ENCODE measurements at places on chromosomes 3 and 15.
A peak's percentile ranks its signal among the peaks of the same experiment; 100 is the strongest.

GRCh38 chr3:50028346-50028745 is 60.4 kb upstream of the RBM5 start:
- no peak for DNase-seq

DNA sequence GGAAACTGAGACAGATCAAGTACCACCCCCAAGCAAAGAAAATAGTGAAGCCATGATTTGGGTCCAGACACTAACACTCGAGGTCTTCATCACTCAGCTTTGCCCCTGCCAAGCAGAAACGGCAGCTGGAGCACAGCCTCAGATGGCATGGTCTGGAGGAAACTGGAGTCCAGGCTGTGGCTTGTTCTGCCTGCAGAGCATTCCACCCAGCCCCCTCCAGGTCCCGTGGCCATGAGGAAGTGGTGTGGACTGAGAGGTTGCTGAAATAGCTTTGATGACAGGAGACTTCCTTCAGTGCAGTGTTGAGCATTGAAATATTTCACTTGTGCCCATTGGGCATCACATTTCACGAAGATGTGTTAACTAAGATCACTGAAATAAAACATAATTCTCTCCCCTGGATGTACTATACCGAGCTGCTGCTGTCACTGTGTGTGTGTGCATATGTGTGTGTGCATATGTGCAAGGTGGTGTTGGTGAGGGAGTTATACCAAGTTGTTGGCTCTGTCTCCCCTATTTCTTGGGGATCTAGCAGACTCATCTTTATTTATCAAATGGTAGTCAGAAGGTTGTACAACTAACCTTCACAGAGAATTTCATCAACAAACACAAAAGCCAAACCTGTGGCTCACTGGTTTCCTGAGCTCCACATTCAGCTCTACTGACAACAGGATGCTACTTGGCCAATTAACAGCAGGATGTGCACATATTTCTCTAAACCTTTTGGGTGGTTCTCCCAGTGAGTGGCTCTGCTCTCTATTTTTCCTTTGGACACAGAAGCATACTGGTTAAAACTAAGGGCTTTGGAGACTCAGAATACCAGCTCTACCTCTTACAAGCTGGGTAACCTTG is 660.1 kb upstream of the CFAP20DC start:
- no peak for DNase-seq

- DNase-seq: peak; percentile 46
Measured at GRCh38 chr3:113211330-113212149, at the start of gene BOC. TSS of gene BOC (plus strand) at chr3:113211557. CDS start at chr3:113249803, 38,246 bp downstream.

GRCh38 chr3:148226246-148226645 is 471.5 kb upstream of the AGTR1 start:
- no peak for DNase-seq

DNA sequence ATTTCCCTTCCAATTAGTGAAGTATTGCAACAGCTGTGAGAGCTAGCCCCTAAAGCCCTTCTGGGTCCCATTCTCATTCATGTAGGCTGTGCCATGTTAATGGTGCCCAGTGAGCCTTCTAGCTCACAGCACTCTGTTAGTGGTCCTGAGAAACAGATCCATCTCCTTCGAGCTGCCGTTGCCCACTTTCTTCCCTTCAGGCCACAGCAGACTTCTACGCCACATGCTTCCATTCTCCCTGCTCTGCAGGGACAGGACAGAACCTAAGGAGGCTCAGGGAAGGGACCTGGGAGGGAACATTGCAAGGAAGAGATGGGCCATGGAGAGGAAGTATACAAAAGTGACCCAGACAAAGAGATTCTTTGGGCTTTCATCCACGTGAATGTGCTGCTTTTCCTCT is 11.7 kb upstream of the STARD5 start:
- DNase-seq: no peak

DNA sequence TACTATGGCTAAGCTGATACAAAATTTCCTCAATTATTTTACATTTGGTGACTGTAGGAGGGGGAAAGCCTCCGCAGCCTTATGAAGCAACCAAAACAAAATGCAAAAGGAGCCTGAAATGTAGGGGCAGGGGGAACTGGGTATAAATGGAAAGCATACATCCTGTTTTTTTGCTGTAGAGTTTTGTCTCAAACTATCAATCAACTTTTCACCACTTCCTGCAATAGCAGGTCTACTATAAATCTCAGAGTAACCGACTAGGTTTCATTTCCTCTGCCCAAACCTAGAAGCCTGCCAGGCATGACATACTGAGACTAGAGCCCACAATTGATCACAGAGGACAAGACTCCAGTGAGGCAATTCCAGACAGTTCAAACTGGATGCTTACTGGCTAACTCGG is 91.3 kb downstream of the SHQ1 start:
- peak; percentile 36 for DNase-seq
